ENCODE measurements at places on chromosomes 11 and 22.

DNA sequence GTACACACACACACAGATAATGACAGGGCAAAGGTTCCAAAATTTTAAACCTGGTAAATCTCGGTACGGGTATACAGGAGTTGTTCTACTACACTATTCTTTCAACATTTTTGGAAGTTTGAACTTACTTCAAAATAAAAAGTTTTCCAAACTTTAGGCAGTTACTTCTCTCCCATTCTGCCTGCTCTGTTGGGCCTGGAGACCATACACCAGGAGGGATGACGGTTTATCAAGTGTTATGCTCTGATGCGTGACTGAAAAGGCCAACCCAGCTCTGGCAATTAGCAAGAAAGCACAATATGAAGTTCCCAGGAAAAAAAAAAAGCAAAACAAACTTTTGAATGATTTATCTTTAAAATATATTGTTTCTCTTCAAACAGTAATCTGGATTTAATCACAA, 969 bp downstream of the SERPIND1 start:
- DNase-seq, result no peak

GRCh38 chr11:8231979-8232378, 31.7 kb downstream of the LMO1 start:
- no peak for DNase-seq

DNA sequence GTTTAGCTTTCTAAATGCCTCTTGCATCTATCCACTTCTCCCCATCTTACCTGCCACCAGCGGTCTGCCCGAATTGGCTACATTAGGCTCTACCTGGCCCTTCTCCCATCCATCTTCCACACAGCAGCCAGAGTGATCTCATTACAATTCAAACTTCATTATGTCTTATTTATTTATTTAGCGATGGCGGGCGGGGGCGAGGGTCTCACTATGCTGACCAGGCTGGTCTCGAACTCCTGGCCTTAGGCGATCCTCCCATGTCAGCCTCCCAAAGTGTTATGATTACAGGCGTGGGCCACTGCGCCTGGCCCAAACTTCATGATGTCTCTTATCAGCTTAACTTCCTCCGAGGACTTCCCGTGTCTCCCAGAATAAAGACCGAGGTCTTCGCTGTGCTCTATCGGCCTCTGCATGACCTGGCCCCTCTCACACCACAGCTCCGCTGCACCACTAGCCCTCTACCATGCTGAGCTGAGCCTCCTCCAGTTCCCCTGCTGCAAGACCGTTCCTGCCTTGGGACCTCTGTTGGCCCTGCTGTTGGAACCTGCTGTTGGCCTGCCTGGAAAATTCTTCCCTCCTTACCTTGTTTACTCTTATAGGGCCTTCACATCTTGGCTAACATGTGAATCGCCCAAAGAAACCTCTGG, 870 bp upstream of the CTTN start:
- no peak for DNase-seq

DNA sequence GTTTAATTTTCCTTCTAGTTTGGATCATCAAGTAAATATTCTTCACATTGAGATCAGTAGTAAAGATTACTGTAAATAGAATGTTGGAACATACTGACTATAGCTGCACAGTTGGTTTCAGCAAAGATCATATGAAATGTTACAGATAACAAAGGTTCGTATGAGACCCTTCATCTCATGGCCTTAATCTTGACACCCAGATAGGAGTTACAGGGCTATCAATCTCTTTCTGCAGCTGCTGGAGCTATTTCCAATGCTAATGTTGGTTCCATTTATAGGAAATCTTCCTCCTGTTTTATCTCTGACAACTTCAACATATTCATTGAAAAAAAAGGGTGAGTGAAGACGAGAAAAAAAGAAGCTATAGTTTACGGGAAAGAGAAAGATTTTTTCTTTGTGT, 495.6 kb downstream of the JRKL start:
- no peak for DNase-seq

GRCh38 chr11:92735039-92735438, 234.4 kb upstream of the MTNR1B start:
- DNase-seq, result no peak

GRCh38 chr11:70463478-70464255, 65.3 kb downstream of the CTTN start:
- DNase-seq, result no peak

DNA sequence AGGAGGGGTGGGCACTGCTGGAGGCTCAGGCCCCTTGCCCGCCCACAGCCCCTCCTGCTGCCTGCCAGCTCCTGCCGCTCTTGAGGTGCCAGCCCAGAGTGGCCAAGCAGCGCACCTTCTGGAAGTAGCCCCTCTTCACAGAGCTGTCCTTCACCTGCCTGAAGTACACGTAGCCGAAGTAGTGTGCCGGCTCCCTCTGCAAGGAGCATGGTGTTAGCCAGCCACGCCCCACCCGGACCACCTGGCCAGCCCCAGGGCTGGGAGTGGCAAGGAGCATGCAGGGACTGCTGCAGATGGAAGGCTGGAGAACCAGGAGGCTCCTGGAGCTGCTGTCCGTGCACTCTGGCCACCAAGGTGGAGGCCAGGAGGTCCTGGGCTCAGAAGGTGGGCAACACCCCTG, 9.6 kb downstream of the DENND6B start:
- DNase-seq, result no peak

DNA sequence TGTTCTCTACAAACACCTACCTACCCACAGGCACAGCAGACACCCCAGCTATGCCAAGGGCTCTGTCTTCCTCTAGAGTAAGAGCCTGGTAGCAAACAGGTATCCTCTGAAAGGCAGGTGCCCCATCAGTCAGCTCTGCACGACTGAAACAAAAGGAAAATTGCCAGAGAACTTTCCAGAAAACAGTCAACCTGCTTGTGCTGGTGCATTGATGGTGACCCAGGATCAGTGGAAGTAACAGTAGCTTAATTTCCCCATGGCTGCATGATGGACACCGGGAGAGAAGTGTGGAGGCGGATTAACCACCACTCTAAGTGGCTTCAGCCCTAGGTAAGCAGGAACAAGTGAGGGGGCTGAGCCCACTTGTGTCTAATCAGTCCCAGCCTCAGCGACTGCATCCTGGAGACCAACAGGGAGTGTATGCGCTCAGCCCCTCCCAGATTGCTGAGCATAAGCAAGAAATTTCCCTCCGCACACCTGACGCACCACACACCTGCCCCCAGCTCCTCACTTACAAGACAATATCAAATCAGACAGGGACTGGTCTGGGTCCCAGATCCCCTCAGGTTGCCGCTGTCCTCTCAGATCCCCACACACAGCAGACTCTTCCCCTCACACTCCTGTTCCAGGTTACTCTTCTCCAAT, 70.7 kb upstream of the IGLL5 start:
- DNase-seq, result no peak

DNA sequence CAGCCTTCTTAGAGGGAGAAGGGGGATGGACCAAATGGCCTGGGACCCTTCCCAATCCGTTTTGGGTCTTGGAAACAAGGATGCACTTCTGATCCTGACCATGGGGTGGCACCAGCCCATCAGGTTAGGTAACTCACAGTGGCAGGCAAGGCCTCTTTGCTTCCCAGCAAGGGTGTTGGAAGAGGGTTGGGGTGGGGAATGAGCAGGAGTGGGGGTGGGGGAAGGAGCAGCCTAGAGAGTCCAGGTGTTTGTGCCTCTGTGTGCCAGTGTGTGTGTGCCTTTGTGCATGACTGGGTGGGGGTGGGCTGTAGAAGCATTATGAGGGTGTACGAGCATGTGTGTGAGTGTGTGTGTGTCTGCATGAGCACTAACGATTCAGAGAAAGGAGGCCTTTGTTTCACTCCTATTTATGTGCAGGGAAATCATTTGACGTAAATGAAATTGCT, 213.1 kb downstream of the INSC start:
- no peak for DNase-seq

DNA sequence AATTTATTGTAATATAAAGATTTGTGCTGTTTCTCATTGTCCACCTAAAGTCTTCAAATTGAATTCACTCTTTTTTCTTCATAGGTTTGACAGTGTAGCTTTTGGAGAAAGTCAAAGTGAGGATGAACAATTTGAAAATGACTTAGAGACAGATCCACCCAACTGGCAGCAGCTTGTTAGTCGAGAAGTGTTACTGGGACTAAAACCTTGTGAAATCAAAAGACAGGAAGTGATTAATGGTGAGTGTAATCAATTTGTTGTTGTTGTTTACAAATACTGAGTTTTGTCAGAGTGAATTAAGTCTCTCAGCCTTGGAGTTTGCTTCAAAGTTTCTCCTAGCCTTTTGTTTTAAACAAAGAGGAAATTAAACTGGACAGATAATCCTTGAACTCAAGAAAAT, 53.6 kb upstream of the GRIK4 start:
- no peak for DNase-seq

DNA sequence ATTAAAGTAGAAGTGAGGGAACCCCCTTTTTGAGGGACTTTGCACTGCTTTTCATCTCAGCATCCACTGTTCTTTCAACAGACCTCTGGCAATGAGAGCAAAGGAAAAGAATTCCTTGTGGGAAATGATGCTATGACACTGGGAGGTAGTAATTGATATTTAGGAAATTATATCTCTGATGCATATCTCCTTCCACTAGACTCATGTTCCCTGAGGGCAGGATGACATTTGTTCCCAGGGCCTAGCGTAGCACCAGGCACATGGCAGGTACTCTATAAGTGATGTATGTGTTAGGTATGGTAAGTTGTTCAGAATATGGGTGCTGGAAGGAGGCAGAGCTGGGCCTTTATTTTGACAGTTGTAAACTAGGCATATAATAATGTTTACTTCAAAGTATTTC, 142.9 kb downstream of the CCDC81 start:
- no peak for DNase-seq

- no peak for DNase-seq
Observed at GRCh38 chr11:124538019-124538418, 5.4 kb downstream of the OR8B12 start.
